PC-3 (cell line): ENCODE measurements at places on chromosomes 16 and 17.
A peak's percentile ranks its signal among the peaks of the same experiment; 100 is the strongest.

DNA sequence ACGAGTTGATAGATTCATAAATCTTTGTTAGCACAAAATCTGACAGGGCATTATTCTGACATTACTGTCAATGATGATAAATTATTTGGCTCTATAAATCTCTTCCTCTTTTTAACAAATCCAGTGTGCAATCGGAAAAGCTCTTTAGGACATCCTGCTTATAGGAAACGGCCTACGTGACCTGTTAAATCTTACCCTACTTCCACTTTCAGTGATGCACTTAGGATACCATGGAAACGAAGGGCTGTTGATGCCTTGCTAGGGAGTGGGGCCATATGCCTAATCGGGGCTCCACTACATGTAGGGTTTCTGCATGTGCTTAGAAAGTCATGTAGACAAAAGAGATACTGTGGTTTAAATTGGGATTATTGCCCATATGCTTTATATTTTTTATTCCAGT lies 27.2 kb downstream of the ZNF594 start:
- DNase-seq, result no peak

- DNase-seq, result no peak
Observed at GRCh38 chr16:50314665-50315064, 48.3 kb downstream of the ADCY7 start.

GRCh38 chr16:31333686-31334649 lies 21.0 kb upstream of the ITGAX start:
- DNase-seq, result peak; percentile 29

DNA sequence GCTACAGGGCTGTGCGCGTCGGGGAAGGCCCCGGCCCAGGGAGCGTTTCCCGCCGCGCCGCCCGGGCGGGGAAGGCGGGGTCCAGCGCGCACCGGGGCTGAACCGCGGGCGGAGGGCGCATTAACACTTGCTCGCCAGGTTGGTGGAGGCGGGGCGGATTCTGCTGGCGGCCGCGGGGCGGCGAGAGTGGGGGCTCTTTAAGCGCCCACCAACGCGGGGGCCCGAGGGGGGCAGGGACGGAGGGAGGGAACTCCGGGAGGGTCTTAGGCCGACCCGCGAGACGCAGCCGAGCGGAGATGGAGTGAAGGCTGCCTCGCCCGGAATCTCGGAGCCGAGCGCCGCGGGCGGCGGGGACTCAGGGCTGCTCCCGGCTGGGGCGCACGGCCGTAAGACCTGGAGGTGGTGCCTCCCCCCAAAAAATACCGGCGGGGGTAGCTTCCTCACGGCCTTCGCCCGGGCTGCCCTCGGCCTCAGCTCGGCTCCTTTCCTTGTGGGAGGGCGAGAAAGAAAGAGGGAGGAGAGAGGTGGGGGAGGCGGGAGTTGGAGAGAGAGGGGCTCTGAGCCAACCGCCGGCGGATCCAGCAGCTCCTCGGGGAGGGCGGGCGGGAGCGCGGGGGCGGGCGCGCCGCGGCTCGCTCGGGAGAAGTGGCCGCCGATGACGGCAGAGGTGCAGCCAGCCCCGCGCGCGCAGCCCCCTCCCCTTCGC lies 415 bp upstream of the FOXF1 start:
- DNase-seq, result no peak

DNA sequence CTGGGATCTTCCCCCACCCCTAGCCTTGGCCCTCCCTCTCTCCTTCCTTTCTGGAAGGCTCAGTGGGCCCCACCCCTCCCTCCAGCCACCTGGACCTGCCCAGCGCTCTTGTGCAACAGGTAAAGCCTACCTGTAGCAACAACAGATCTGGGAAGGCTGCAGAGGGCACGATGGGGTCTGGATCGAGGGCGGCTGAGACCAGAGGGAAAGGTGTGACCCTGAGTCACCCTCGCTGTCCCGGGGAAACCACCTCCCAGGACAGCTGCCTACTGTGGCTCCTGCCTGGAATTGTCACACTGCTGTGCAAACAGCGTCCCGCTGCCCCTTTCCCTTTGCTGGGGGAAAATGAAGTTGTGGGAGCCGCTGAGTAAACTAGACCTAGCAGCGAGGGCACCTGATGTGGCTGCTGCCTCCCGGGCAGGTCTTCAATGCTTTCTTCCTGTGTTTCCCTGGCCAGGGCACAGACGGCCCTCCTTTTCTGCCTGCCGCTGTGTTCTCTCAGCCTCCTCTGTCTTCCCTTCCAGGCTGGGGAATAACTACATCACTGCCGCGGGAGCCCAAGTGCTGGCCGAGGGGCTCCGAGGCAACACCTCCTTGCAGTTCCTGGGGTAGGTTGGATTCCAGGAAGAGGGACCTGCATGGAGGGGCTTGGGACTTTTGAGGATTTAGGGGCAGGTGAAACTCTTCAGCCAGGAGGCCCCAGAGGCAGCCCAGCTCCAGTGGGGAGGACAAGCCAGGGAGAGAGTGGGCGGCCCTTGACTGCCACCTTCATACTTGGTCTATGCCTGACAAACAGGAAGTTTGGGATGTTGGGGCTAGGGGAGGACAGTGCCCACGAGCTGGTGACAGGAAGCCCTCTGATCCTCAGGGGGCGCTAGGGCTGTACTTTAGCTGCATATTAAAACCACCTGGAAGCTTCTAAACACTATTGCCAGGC lies 22.2 kb upstream of the CYLD start:
- DNase-seq, result no peak

GRCh38 chr16:2152695-2153506 lies 2.7 kb upstream of the TRAF7 start:
- peak; percentile 31 for DNase-seq

DNA sequence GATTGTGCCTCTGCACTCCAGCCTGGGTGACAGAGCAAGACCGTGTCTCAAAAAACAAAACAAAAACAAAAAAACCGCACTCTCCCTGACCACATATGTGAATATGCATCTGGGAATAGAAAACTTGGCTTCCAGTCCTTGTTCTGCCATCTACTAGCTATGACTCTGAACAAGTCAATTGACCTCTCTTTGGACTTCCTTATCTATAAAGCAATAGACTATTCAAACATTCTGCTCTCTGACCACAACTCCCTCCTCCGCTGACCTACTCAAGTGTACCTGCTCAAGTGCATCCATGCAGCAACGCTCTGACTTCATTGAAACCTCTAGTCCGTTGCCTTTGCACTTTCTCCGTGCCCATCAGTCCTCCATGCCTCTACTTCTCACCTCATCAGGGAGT lies 52.6 kb upstream of the KDM6B start:
- DNase-seq, result no peak

- no peak for DNase-seq
Observed at GRCh38 chr17:39600997-39601597, 6.6 kb downstream of the NEUROD2 start.

DNA sequence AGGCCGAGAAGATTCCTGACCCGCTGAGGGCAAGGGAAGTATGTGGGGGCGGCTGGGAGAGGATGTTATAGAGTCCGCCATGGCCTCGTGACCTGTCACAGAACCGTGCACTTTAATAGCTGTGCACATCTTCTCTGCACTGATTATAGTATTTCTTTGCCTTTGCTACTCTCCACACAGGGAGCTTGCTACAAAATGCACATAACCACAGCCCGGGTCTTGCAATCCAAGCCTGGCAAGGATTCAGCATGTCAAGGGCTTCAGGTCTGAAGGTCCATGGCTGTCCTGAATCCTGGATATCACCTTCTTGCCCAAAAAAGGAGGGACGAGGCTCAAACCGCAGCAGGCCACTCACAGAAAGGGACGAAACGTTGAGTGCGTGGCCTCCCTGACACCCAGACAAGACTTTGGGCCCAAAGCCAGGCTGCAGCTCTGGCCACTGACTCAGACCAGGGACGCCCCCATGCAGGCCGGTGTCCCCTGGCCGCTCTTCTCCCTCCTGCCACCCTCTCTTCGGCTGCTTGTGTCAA lies 43.7 kb downstream of the USP22 start:
- DNase-seq, result no peak
